Spinal cord (tissue), 10 donors: ENCODE measurements at places on chromosomes 16 and 17.

- H3K27ac ChIP-seq = no peak overlapping the region
- no peaks in the 10 kb centered on the region for H3K4me1 ChIP-seq
- no peaks in the 10 kb centered on the region for H3K27me3 ChIP-seq
- no peak for DNase-seq
These were observed 256.1 kb upstream of the SALL1 start for GRCh38 chr16:51407199-51407598.

DNA sequence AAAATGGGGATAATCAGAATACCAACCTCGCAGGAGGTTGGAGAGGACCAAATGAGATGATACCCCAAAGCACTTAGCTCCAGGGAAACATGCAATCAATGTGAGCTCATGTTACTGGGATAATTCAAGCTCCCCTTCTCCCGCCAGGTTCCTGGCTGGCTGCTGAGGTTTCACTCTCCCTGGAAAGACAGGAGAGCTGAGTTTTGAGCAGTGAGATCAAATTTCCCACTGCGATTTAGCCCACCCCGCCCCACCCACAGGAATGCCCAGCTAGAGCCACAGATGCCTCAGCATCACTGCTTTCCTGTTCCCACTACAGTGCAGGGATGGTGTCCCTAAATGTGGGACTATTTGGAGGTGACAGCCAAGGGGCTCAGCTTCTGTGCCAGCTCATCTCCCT is 56.7 kb downstream of the ZNF423 start:
- H3K4me1 ChIP-seq = peaks cover 10% of the 10 kb centered on the region
- H3K27ac ChIP-seq = no peak overlapping the region
- H3K4me3 ChIP-seq = no peak overlapping the region
- H3K36me3 ChIP-seq = peaks cover 2% of the 10 kb centered on the region
- no peaks in the 10 kb centered on the region for H3K27me3 ChIP-seq

GRCh38 chr17:22460461-22461063 is 768.2 kb downstream of the KCNJ18 start:
- no peaks in the 10 kb centered on the region for H3K4me1 ChIP-seq
- no peaks in the 10 kb centered on the region for H3K27me3 ChIP-seq
- no peak overlapping the region for H3K4me3 ChIP-seq
- DNase-seq = no peak

GRCh38 chr16:66706506-66706880 is 9.9 kb upstream of the CMTM4 start:
- H3K27me3 ChIP-seq = no peaks in the 10 kb centered on the region
- no peak overlapping the region for H3K4me3 ChIP-seq
- no peaks in the 10 kb centered on the region for H3K36me3 ChIP-seq
- H3K27ac ChIP-seq = peak overlapping the region; percentile 30
- H3K4me1 ChIP-seq = peaks cover 19% of the 10 kb centered on the region
- no peak for DNase-seq

DNA sequence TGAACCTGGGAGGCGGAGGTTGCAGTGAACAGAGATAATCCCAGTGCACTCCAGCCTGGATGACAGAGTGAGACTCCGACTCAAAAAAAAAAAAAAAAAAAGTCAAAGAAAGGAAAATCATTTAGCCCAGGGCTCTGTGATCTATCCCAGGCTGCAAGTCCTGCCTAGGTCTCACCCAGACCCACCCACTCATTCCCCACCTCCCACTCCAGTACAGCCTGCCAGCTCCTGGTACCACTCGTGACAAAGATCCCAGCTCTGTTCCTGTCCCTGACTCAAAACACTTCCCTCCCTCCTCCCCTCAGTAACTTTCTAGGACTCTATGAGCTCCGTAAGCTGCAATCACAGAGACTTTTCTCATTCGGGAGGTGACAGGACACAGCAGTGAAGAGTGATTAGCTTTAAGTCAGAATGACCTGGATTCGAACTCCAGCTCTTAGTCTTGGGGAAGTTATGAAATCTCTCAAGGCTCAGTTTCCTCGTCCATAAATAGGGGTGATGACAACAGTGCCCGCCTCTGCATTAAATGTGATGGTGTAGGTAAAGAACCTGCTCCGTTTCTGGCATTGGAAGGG is 28.0 kb upstream of the MRPS23 start:
- no peak for DNase-seq
- H3K27me3 ChIP-seq = no peaks in the 10 kb centered on the region
- no peak overlapping the region for H3K27ac ChIP-seq
- H3K4me3 ChIP-seq = no peak overlapping the region
- H3K4me1 ChIP-seq = peaks cover 74% of the 10 kb centered on the region
- H3K36me3 ChIP-seq = peaks cover 67% of the 10 kb centered on the region

DNA sequence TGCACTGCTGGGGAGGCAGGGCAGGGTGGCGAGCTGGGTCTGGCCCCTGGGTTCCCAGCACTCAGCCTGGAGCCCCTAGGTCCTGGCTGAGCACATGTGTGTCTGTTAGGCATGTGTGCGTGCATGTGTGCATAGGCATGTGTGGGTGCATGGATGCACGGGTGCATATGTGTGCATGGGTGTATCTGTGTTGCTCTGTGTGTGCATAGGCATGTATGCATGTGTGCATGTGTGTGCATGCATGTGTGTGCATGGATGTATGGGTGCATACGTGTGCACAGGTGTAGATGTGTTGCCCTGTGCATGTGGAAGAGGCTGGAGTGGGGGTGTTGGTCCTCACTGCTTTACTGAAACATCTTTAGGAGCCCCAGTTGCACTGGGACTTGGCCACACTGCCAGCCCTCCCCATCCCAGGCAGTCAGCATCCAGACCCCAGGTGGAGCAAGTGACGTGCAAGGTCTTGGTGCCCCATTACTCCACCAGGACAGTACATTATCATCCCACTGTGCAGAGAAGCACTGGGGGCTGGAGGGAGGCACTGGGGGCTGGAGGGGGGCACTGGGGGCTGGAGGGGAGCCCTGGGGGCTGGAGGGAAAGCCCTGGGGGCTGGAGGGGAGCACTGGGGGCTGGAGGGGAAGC is 10.4 kb upstream of the DPEP1 start:
- no peak for DNase-seq
- no peaks in the 10 kb centered on the region for H3K27me3 ChIP-seq
- peaks cover 14% of the 10 kb centered on the region for H3K4me1 ChIP-seq
- H3K36me3 ChIP-seq = no peaks in the 10 kb centered on the region

DNA sequence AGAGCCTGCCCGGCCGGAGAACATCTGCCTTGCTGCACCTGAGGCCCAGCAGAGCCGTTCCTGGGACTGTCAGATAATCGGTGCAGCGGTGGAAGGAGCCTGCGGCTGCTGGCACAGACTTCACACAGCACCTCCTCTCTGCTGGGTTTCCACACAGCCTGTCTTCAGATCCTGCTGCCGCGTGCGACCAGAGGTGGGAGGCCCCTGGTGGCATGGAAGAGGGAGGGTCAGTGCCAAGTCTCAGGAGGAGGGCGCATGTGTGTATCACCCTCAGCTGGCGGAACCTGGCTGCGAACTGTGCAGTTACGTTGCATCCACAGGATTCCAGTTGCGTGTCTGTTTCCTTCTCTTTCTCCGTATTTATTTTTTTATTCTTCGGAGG is 3.3 kb downstream of the CDK5R1 start:
- H3K36me3 ChIP-seq = peaks cover 47% of the 10 kb centered on the region
- H3K4me3 ChIP-seq = peak overlapping the region; percentile 52
- H3K4me1 ChIP-seq = peaks cover 72% of the 10 kb centered on the region
- peak overlapping the region; percentile 2 for H3K27ac ChIP-seq
- no peaks in the 10 kb centered on the region for H3K27me3 ChIP-seq
- DNase-seq = no peak

DNA sequence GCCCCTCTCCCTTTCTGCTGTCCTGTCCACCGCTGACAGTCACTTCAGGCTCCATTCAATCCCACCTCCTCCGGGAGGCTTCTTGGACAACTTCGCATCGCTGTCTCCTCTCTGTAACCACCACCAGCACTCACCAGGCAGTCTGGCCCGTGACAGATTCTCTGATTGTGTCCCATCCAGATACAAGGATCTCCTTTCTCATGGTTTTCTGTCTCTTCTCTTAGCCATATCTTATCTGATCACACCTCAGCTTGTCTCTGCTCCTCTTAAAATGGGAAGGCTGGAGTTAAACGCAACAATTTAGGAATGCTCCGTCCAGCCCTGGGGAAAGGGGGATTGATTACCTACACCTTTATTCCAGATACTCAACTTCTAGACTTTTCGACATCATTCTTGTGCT is 56.9 kb upstream of the ARHGAP44 start:
- H3K27me3 ChIP-seq = no peaks in the 10 kb centered on the region
- H3K27ac ChIP-seq = no peak overlapping the region
- H3K4me3 ChIP-seq = no peak overlapping the region
- H3K4me1 ChIP-seq = peaks cover 4% of the 10 kb centered on the region

- no peak for DNase-seq
- H3K4me3 ChIP-seq = peak overlapping the region; percentile 98
- no peaks in the 10 kb centered on the region for H3K27me3 ChIP-seq
- peaks cover 5% of the 10 kb centered on the region for H3K4me1 ChIP-seq
- H3K27ac ChIP-seq = peak overlapping the region; percentile 90
These were observed 480 bp downstream of the TXNL4B start for GRCh38 chr16:72092832-72093447.

- DNase-seq = no peak
- H3K4me3 ChIP-seq = no peak overlapping the region
- H3K36me3 ChIP-seq = no peaks in the 10 kb centered on the region
- no peak overlapping the region for H3K27ac ChIP-seq
These were observed 38.5 kb upstream of the NOL11 start for GRCh38 chr17:67679225-67679624.

GRCh38 chr16:80161799-80162739 is 378.7 kb upstream of the DYNLRB2 start:
- no peaks in the 10 kb centered on the region for H3K36me3 ChIP-seq
- peak; percentile 20 for DNase-seq
- H3K4me1 ChIP-seq = no peaks in the 10 kb centered on the region
- H3K27me3 ChIP-seq = no peaks in the 10 kb centered on the region
- H3K27ac ChIP-seq = no peak overlapping the region

DNA sequence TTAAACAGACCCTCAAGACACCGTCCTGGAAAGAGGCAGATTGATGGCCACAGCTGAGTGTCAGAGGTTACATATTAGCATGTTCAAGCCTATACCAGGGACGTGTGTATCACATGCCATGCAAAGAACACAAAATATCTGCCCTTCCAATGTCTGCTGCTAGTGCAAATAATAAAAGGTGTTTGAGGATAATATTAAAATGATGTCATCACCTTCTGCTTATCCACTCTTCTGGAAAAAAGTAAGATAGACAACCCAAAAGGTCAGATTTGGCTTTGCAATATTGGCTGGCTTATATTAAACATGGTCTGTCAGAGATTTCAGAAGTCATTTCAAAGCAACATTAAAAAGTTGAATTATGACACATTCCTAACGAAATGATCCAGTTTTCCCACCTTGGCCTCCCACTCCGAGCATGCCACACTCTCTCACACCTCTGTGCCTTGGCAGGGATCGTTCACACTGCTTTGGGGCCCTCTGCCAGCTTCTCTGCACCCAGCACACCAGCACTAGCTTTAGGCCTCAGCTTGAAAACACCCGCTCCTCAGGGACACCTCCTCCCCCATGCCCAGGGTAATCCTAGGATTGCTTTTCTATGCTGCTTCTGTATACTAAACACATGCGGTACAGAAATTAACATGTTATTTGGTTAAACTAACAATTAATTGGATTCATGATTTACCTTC is 248.2 kb downstream of the NTN1 start:
- H3K4me1 ChIP-seq = peaks cover 29% of the 10 kb centered on the region
- no peak overlapping the region for H3K4me3 ChIP-seq
- H3K36me3 ChIP-seq = no peaks in the 10 kb centered on the region
- H3K27me3 ChIP-seq = no peaks in the 10 kb centered on the region

DNA sequence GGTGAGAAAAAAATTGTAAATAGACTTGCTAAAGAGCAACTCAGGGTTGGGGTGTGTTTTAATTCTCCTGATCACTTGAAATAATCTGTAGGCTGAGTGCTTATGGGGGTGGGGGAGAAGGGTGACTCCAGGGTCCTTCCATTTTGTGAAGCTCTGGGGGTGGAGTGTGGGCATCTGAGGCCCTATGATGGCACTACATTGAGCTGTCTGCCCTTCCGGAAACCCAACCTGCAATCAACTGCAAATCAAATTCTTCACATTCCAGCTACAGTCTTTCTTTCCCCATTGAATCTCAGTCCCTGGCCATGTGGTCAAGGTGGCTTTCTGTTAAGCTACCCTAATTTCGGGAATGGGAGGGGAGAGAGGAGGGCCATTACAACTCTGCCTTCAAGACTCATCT is 6.0 kb upstream of the CDC6 start:
- H3K4me3 ChIP-seq = no peak overlapping the region
- H3K4me1 ChIP-seq = peaks cover 4% of the 10 kb centered on the region

- no peak overlapping the region for H3K4me3 ChIP-seq
- no peaks in the 10 kb centered on the region for H3K27me3 ChIP-seq
- no peak overlapping the region for H3K27ac ChIP-seq
These were observed 29.9 kb downstream of the BAIAP2 start for GRCh38 chr17:81064678-81065475.

- no peaks in the 10 kb centered on the region for H3K36me3 ChIP-seq
- H3K27me3 ChIP-seq = no peaks in the 10 kb centered on the region
- no peak overlapping the region for H3K4me3 ChIP-seq
- DNase-seq = no peak
These were observed 123.9 kb upstream of the CIBAR2 start for GRCh38 chr16:85235991-85236817.

DNA sequence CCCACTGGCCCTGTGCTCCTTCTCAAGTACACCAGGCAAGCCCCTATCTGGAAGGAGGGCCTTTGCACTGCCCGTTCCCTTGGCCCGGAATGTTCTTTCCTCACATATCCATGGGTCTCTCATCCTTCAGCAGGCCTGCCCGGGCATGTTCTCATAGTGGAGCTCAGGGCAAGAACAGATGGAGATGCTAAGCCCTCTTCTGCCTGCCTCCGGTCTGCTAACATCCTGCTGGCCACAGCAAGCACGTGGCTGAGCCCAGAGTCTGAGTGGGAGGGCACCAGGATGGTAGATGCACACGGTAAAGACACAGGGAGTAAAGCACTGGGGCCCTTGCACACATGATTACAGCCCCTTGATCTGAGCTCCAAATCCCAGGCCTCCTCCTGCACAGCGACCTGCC is 19.8 kb upstream of the ANKRD40CL start:
- H3K4me3 ChIP-seq = no peak overlapping the region
- H3K4me1 ChIP-seq = peaks cover 12% of the 10 kb centered on the region
- H3K27me3 ChIP-seq = no peaks in the 10 kb centered on the region
- H3K27ac ChIP-seq = no peak overlapping the region

- H3K27me3 ChIP-seq = no peaks in the 10 kb centered on the region
- no peak for DNase-seq
- H3K36me3 ChIP-seq = no peaks in the 10 kb centered on the region
- H3K27ac ChIP-seq = no peak overlapping the region
- peaks cover 1% of the 10 kb centered on the region for H3K4me1 ChIP-seq
These were observed 209.4 kb downstream of the IRX3 start for GRCh38 chr16:54077050-54077821.

- peaks cover 64% of the 10 kb centered on the region for H3K36me3 ChIP-seq
- DNase-seq = no peak
- H3K27ac ChIP-seq = no peak overlapping the region
- peaks cover 8% of the 10 kb centered on the region for H3K4me1 ChIP-seq
These were observed 12.0 kb upstream of the EVPL start for GRCh38 chr17:76039121-76039520.

GRCh38 chr17:79183293-79184158 is 108.9 kb downstream of the ENGASE start:
- no peaks in the 10 kb centered on the region for H3K36me3 ChIP-seq
- H3K27me3 ChIP-seq = peaks cover 26% of the 10 kb centered on the region
- no peak overlapping the region for H3K27ac ChIP-seq

- no peaks in the 10 kb centered on the region for H3K4me1 ChIP-seq
- H3K36me3 ChIP-seq = no peaks in the 10 kb centered on the region
- DNase-seq = no peak
- H3K4me3 ChIP-seq = no peak overlapping the region
- H3K27ac ChIP-seq = no peak overlapping the region
- H3K27me3 ChIP-seq = no peaks in the 10 kb centered on the region
These were observed 5.9 kb upstream of the UBE2O start for GRCh38 chr17:76458580-76459490.
